ENCODE measurements at places on chromosomes 6 and 20.

DNA sequence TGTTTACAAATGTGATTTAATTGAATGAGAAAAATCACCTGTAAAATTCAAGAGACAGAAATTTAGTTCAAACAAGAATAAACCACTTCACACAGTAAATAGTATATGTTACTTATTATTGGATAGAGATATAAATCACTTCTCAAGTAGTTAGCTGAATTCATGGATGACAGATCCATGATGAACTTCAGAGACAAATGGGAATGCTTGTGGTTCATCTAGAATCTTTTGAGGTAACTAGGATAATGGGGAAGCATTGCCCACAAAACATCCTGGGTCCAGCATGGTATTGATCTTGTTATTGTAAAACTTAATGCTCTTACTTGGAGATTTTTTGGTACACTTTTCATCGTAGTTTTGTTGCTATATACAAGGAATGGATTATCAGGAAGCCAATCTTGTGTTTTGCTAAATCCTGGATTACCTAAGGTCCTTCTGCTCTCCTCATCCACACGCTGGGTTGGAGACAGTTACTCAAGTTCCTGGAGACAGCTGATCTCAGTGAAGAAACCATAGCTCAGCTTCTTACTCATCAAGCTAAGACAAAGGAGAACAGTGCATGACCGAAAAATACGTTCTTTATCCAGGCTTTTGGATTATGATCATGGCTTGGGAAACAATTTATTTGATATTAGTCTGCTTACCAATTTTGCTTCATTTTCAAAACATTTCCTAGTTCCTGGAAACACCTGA, 142.5 kb upstream of the PREP start:
- DNase-seq, result no peak

GRCh38 chr6:78611886-78612480, 255.4 kb upstream of the IRAK1BP1 start:
- DNase-seq, result no peak

GRCh38 chr20:26216025-26216424, 519.4 kb upstream of the ZNF337 start:
- no peak for DNase-seq

DNA sequence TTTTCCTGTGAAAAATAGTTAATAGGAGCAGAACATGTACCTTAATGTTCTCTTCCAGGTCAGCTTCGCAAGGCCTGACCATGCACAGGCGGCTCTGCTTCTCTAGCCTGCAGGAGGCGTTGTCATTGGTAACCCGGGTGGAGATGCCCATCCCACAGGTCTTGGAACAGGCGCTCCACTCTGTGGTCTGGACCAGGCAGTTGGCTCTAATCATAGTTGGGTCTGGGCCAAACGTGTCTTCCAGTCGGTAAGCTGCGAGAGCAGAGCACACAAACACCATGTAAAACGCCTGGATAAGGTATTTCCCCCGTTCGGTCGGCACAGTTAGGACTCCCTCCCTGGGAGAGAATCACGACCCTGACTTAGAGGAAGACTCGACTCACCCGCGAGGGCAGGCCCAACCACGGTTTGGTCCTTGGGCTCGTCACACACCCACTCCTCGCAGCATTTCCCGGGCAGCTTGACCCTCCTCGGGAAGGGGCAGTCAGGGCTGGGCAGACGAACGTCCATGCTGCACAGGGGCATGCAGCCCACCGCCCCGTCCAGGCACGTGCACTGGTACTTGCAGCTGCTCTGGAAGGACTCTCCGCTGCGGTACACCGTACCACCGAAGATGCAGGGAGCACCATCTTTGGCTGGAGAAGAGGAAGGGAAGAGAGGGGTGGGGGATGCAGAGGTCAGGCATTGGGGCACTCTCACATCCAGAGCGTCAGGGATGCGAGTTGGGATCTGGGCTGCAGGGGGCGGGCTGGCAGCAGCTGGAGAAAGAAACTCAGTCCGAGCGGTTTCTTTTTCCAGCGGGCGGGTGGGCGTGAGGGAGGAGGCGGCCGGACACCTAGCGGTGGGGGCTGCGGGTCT, 1.0 kb downstream of the CCN2 start:
- DNase-seq, result no peak

GRCh38 chr6:107697682-107698081, 126.4 kb downstream of the SCML4 start:
- no peak for DNase-seq

DNA sequence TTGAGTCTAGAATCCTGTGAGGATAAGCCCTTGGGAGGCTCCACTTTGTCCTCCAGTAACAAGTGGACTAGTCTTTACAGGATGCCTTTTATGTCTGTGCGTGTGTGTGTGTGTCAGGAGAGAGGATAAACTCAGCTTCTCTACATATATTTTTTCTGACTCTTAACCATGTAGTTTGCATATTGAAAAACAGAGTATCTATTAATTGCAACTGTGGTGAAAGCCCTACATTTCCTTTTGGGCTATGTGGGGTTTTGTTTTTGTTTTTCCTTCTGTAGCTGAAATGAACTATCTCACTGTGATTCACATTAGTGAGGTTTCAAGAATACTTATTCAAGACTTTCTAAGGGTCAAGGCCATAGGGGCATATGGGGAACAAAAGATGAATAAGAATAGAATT, 17.7 kb downstream of the TPBG start:
- no peak for DNase-seq

- DNase-seq, result no peak
Observed at GRCh38 chr20:45328451-45328850, 19.8 kb downstream of the SDC4 start.

DNA sequence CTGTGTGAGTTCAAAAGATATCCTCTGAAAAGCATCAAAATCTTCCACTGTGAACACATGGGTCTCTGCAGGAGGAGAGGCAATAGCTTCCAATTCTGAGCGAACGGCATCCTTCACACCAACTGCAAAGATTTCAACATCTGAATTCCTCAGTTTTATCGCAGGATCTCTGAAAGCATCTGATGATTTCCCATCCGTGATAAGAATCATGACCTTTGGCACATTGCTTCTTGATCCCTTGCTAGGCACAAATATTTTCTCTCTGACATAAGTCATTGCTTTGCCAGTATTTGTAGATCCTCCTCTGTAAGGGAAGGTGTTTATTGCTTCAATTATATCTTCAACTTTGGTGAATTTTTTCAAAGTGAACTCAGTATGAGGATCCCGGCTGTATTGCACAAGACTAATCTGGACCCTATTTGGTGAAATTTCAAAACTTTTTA, 22.7 kb downstream of the COL12A1 start:
- no peak for DNase-seq

GRCh38 chr6:52664991-52665686, 5.8 kb upstream of the TMEM14A start:
- no peak for DNase-seq

DNA sequence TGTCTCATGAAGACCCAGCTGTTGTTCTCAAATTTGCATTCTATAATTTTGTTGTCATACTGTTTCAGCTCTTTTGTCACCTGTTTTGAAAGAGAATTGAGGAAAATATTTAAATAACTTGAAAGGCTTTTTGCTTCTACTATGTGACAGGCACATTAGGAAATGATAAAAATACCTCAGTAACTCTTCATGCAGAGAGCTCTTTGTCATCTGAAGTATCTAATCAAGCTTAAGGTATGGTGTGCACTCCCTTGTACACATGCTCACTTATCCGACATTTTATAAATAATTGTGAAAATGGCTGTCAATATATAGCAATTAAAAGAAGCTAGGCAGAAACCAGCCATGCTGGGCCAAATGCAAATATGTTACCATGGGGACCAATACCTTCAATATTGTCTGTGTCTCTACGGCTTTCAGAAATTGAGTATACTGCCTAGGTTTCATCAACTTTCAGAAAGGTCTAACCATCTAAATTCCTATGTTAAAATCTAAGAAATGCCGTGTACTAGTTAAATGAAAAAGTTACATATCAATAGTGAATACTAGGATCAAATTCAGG, 349.0 kb downstream of the RNGTT start:
- no peak for DNase-seq

- no peak for DNase-seq
Observed at GRCh38 chr6:129923530-129924250, 62.6 kb upstream of the TMEM244 start.

GRCh38 chr6:12893036-12893435, 176.5 kb downstream of the PHACTR1 start:
- no peak for DNase-seq
